Ascending aorta (tissue), 2 donors: ENCODE measurements at places on chromosomes 7 and 10. TPM values are rescaled to one million over a fixed set of nuclear protein-coding genes. Genes with fewer than 3 reads are reported as not detected.

SORCS1 gene
- total RNA-seq: not detected

GRCh38 chr7:132430861-132431822, 145.1 kb downstream of the PLXNA4 start:
- no peak overlapping the region for H3K4me3 ChIP-seq
- no peaks in the 10 kb centered on the region for H3K36me3 ChIP-seq
- DNase-seq: peak; percentile 89

HYAL4 gene
- not detected for total RNA-seq

GRCh38 chr7:90262438-90262837, 17.5 kb downstream of the CFAP69 start:
- no peak overlapping the region for H3K4me3 ChIP-seq
- no peak overlapping the region for H3K27ac ChIP-seq
- no peaks in the 10 kb centered on the region for H3K36me3 ChIP-seq
- H3K27me3 ChIP-seq: no peaks in the 10 kb centered on the region

TUBAL3 gene
- total RNA-seq: not detected
